ENCODE measurements at places on chromosomes 6 and 20.

DNA sequence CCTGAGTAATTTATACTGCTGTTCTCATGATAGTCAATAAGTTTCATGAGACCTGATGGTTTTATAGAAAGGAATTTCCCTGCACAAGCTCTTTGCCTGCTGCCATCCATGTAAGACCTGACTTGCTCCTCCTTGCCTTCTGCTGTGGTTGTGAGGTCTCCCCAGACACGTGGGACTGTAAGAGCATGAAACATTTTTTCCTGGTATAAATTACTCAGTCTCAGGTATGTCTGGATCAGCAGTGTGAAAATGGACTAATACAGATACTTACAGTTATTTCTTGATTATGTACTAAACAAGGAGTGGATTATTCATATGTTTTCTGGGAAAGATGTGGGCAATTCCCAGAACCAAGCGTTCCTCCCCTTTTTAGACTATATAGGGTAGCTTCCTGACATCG is 1.9 kb upstream of the TRIM38 start:
- no peak for DNase-seq

GRCh38 chr6:84768442-84769174 is 4.2 kb upstream of the TBX18 start:
- DNase-seq = no peak

DNA sequence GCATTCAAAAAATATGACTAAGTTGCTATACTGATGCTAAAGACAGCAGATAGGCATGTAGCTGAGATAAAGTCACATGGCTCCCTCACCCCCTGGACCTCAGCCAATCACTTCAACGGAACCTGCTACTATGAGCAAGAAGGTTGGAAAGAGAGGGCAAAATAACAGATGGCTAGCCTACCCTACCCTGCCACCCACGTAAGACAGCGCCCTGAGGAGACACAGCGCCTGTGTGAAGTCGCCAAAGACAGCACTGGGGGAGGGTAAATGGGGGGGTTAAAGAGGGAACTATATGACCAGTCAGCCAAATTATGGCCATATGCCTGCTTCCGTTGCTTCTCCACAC is 163.2 kb downstream of the RALGAPA2 start:
- no peak for DNase-seq

GRCh38 chr6:138590796-138591709 is 91.8 kb upstream of the NHSL1 start:
- peak; percentile 75 for DNase-seq

DNA sequence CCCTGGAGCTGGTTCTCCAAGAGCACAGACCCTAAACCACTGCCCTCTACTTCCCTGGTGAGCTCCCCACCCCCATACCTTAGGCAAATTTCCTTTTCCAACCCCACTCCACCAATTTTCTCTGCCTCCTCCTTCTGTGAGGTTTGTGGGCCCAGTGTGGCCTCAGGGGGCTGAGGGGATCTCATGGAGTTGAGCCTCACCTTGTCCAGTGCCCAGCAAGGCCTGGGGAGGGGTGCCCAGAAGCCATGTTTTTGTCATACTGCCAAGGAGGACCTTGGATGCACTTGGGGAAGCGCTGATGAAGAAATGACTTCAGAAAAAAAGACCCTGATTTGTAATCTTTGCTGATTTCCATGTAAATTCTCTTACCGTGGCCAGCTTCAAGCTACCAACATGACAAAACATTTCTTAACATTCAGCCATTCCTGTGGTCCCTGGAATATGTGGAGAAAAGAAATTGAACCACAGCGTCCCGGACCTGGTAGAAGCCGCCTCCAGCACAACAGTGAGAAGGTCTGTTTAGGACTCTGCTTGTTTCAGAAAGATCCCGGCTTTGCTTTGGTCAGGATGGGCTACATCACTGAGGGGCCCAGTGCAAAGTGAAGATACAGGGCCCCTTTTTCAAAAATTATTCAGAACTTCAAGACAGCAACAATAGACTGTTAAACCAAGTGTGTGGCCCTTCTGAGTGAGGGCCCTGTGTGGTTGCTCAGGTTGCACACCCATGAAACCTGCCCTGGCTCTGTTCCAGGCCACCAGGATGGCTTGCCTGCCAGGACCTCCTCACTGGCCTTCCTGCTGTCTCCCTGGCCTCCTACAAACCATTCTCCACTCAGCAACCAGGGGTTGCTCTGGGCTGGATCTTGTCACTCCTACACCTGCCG is 52.5 kb downstream of the CHMP4B start:
- no peak for DNase-seq

GRCh38 chr6:158009114-158009891 is 27.6 kb downstream of the SYNJ2 start:
- DNase-seq = no peak

- no peak for DNase-seq
Observed at GRCh38 chr6:134449004-134449403, 131.1 kb upstream of the SGK1 start.
